ENCODE measurements at places on chromosomes 3 and 15.

DNA sequence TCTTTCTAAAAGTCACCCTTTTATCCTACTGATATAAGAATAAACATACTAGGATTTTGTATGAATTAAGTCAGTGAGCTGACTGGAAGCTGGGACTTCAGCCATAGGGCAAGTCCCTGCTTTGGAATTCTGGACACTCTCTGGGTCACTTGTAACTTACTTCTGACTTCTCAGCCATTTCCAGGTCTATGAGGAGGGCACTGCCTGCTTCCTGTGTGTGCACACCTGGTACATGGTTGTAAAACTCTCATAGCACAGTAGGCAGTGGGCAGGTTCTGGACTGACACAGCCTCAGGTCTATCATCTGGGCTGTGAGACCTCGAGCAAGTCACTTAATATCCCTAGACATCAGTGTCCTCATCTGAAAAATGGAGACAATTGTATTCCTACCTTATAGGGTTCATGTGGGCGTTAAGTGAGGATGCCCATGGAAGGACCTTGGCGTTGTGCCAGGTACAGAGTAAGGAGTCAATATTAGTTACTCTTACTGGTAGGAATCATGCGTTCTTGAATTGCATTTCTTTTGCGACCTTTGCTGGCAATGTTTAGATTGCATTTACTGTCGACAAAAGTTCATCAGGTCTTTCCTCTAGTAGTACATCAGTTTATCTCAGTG lies 27.5 kb upstream of the TGM5 start:
- DNase-seq, result no peak

GRCh38 chr3:133962849-133963248 lies 66.9 kb downstream of the SLCO2A1 start:
- peak; percentile 56 for DNase-seq

DNA sequence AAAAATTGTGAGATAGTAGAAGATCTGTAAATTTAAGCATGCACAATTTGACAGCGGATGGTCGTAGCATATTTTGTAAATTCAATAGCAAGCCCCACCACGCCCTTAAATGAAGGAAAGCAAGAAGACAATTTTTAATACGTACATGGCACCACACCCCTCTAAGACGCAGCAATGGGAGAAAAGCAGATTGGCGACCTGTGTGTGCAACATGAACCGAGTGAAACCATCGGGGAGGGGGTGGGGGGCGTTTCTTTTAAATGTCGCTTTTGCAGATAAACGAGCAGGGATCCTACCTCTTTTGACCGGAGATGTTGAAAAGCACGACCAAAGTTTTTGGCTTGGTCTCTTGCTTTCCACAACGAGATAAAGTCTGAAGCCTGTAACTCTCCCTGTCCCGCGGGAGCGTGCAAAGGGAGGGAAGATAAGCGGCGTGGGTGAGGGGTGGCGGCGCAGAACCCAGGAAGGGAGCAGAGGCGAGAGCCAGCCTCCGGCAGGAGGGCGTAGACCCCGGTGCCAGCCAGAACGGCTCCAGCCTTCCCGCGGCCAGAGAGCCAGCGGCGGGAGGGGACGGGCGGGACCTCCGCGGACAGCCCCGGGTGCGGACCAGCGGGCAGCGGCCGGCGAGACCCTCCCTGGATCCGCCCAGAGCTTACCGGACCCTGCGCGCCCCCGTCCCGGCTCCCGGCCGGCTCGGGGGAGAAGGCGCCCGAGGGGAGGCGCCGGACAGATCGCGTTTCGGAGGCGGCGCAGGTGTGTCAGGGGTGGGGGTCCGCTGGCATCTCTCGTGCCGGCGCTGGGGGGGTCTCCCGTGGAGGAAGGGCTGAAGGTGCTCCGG lies at the start of gene CHL1:
Gene CHL1 (plus strand): TSS at position 453 of the 838 bp plus-strand sequence. CDS start 123,014 bp downstream, outside the sequence.
- no peak for DNase-seq

DNA sequence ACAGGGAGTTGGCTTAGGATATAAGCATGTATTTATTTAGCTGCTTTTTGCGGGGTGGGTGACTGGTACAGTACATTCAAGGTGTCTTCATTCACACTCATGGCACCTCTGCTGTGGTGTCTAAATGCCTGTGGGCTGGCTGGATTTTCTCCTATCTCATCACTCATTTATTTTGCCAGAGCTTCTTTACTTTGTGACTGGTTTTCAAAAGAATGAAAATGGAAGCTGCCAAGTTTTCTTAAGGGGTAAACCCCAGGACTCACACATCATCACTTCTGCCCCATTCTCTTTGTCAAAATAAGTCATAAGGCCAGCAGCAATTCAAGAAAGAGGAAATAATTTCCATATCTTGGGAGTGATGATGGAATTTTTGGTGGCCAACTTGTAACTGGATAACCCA lies 493.4 kb upstream of the ALCAM start:
- DNase-seq, result no peak

GRCh38 chr3:10360478-10360877 lies 39.6 kb upstream of the SEC13 start:
- DNase-seq, result no peak

DNA sequence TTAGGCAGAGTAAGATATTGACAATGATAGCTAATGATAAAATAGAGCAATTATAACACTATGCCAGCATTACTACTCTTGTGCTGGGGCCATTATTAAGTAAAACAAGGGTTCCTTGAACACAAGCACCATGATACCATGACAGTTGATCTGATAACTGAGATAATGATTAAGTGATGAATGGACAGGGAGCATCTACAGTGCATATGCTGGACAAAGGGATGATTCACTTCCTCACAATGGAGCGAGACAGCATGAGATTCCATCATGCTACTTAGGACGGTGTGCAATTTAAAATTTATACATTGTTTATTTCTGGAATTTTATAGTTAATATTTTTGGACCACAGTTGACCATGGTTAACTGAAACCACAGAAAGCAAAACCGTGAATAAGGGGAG lies 156.6 kb downstream of the FHIT start:
- DNase-seq, result no peak

DNA sequence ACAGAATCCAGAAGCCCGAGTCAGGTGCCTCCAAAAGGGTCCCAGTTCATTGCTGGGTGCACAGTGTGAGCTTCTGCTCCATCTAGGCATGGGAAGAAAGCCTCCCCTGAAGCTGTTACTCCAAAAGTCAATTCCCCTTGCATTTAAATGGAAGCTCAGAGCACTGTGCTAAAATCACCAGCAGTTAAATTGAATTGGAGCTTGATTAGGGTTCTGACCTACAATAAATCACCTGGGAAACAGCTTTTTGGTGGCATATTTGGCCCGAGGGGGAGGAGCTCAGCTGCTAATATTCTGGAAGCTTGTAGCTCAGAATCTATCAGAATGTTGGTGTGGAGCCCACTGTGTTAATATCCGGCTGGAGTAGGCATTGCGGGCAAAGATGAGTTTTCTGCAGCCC lies 87.1 kb upstream of the RGMA start:
- no peak for DNase-seq

- DNase-seq, result no peak
Observed at GRCh38 chr3:162632672-162633071, 1136.1 kb downstream of the OTOL1 start.

- no peak for DNase-seq
Observed at GRCh38 chr3:56322862-56323261, 145.4 kb downstream of the ERC2 start.

- no peak for DNase-seq
Observed at GRCh38 chr15:84826369-84826823, 9.2 kb downstream of the ALPK3 start.

GRCh38 chr3:156174229-156174847 lies 54.0 kb downstream of the KCNAB1 start:
- peak; percentile 46 for DNase-seq

DNA sequence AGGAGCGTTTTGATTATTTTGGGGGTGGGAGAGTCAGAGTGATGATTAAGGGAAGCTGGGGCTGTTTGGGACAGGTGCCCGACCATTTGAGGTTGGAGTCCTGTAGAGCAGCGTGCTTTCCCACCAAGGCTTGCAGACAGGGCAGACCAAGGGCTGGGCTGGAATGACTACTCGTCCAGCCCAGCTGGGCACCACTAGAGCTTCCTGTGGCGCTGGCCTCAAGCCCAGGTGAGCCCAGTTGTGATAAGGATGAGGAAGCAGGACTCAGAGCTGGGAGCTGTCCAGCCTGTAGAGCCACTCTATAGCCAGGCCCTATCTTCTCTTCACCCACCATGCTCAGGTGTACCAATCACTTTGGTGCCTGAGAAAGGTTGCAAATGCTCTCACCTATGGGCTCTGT lies 75.8 kb upstream of the ACAN start:
- DNase-seq, result no peak

DNA sequence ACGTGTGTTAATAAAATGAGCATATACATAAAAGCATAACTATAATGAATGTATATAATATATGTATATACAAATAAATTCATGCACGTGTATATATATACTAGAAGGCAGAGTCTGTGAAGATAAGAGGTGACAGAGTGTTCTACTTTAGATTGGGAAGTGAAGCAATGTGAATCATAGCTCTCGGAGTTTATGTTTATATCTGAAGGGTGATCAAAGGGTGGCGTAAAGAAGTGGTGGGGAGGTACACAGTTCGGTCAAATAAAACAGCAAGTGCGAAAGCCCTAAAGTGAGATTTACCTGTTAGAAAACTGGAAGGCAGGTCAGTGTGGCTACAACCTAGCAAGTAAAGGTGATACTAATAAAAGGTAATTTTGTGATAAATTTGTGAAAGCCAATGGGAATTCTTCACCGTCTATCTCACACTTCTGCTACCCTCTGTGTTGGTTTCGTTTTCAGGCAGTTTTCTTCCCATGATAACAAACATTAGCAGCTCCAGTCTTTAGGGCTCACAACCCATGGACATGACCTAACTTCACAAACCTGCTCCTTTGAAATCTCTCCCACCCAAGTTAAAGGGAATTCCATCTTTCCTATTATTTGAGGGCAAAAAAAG lies 46.7 kb upstream of the BCHE start:
- no peak for DNase-seq

DNA sequence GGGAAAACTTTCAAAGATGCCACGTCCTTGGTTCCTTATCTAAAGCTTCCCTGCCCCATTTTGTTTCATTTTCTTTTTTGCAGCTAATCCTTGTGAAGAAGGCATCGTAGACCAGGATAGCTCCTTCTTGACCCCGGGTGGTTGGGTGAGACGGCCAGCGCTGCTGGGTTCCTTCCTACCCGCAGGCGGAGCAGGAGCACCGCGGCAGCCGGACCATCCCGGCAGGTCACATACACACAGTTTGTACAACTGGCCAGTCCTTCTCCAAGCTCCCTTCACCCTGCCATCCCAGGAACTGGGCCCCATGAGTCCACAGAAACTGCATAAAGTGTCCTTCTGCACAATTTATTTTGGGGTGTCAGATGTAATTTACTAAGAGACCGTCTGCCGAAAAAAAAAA lies 83.9 kb downstream of the MEGF11 start:
- no peak for DNase-seq

Data from HFF-Myc (cell line).